ENCODE measurements at places on chromosomes 16 and 17.

GRCh38 chr16:18062713-18063112, 273.8 kb downstream of the NPIPA8 start:
- DNase-seq, result no peak

DNA sequence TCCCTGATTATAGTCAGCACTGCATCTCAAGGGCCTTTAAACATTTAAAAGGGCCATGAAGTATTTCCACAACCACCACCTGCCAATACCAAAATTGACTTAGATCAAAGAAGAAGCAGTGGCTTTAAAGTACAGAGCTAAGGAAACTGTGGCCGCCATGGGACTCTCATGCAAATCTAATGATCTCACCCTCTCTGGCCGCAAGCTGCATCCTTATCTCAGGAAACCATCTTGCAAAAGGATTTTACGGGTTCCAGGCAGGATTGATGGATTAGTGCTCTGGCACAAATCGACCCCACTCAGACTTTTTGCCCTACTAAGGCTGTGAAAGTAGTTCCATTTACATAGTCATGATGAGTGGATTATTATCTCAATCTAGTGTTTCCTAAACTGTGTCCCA, 22.6 kb downstream of the CDRT4 start:
- DNase-seq, result peak; percentile 86

GRCh38 chr17:57747221-57748017, 2.3 kb upstream of the CCDC182 start:
- peak; percentile 65 for DNase-seq

- peak; percentile 66 for DNase-seq
Measured at GRCh38 chr17:37570527-37571093, 38.6 kb downstream of the SYNRG start.

GRCh38 chr16:77785373-77785764, 3.0 kb upstream of the VAT1L start:
- DNase-seq, result no peak

GRCh38 chr17:65536573-65537342, 24.7 kb downstream of the AXIN2 start:
- no peak for DNase-seq

DNA sequence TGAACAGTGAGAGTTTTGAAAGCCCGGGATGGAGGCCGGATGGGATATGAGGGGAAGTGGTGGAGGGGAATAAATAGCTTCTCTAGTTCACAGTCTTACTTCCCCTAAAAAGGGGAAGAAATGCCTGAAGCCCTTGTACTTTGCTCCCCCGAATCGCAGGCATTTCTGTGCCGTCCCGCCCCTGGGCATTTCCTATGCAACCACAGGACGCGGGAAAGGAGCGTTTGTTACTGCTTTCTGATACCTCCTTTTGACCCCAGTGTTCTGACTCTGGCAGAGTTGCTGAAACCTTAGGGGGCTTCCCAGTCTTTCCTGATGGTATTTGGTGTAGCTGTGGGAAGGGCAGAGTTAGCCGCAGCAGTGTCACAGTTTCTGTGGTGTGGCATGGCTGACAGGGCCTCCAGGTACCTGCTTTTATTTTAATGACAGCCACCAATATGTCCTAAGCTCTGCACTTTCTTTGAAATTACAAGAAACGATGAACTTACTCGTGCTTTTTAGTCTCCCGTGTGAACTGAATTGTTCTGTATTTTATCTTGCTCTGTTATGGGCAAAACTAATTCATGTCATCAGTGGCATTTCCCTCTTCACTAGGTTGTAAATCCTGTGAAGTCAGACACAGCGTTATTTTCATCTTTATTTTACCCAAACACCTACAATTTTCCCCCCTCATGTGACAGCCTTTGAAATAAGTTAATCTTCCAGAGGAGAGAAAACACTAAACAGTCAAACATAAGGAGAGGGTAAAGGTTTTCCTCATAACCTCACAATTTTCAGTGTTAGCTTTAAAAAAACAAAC, 27.1 kb downstream of the USP10 start:
- no peak for DNase-seq

DNA sequence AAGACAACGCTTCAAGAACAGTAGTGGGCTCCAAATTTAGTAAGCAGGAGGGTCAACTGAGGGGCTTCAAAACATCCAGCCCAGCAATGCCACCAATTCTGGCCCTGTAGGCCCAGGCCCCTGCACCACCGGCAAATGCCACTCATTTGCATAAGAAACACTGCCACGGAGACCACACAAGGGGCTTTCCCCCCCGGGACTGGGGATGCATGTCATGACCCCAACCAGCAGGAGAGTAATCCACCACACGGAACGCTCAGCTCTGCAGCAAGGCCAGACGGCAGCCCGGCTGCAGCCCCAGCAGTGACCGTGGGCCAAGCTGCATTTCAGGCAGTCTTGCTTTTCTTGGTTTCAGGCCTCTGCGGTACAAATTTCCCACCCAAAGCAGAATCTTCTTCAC, 14.1 kb downstream of the TMEM11 start:
- DNase-seq, result no peak

- DNase-seq, result peak; percentile 70
Measured at GRCh38 chr16:69166221-69166833, 20.6 kb upstream of the SNTB2 start.

GRCh38 chr16:66277311-66278070, 89.0 kb upstream of the CDH5 start:
- no peak for DNase-seq

DNA sequence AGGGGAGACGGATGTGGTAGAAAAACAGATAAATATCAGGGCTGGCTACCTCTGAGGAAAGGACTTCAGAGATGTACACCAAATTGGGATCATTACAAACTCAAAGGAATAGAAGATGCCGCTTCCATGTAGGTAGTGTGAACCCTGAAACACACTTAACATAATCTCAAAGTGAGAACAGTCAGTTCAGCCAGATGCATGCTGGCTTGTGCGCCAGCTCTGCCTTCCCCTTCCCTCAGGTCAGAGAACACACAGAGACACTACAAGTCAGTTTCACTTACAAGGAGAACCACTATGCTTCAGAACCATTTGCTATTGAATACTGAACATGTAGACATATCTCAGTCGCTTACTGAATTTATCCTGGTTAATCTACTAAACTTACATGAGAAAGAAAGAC, 176.0 kb upstream of the AXIN2 start:
- DNase-seq, result no peak

GRCh38 chr16:56793492-56793891, 63.6 kb downstream of the NUP93 start:
- peak; percentile 61 for DNase-seq

- peak; percentile 71 for DNase-seq
Measured at GRCh38 chr16:75267631-75268264, 16.3 kb upstream of the BCAR1 start.

DNA sequence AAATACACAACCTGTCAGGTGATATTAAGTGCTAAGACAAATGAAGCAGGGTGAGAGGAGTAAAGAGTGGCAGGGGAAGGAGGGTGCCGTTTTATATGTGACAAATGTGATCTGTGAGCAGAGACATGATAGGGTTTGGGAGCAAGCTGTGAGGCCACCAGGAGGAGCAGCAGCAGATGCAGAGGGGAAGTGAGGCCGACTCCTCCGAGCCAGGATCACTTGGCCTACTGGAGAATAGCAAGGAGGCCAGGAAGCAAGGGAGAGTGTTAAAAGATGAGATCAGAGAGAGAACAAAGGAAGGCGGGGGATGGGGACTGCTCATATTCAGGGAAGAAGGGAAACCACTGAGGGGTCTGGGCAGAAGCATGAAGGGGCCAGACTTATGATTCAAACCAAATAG, 129.4 kb downstream of the TANGO6 start:
- DNase-seq, result peak; percentile 74
